Upper lobe of right lung (tissue), 1 donor: ENCODE measurements at places on chromosomes 3 and 15.
A peak's percentile ranks its signal among the peaks of the same experiment; 100 is the strongest.

DNA sequence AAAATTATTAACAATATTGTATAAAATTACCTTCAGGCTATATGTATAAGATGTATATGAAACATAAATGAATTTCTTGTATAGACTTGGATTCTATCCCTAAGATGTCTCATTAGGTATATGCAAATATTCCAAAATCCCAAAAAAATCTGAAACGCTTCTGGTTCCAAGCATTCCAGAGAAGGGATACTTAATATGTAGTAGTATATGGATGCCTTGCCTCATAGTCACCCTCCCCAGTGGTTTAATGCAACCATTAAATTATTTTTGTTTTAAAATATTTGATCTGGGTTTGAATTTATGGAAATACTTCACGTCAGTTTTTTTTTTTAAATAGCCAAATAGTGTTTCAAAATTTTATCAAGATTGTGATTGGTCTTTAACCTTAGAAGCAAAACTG lies 27.2 kb downstream of the PLCL2 start:
- H3K4me1 ChIP-seq, result peaks cover 11% of the 10 kb centered on the region
- no peak overlapping the region for H3K27ac ChIP-seq
- no peaks in the 10 kb centered on the region for H3K36me3 ChIP-seq
- H3K4me3 ChIP-seq, result no peak overlapping the region
- DNase-seq, result no peak

- no peak overlapping the region for H3K4me3 ChIP-seq
- no peaks in the 10 kb centered on the region for H3K4me1 ChIP-seq
- no peaks in the 10 kb centered on the region for H3K36me3 ChIP-seq
- no peak overlapping the region for H3K27ac ChIP-seq
- no peaks in the 10 kb centered on the region for H3K27me3 ChIP-seq
Observed at GRCh38 chr3:177580437-177580836, 383.2 kb upstream of the TBL1XR1 start.

DNA sequence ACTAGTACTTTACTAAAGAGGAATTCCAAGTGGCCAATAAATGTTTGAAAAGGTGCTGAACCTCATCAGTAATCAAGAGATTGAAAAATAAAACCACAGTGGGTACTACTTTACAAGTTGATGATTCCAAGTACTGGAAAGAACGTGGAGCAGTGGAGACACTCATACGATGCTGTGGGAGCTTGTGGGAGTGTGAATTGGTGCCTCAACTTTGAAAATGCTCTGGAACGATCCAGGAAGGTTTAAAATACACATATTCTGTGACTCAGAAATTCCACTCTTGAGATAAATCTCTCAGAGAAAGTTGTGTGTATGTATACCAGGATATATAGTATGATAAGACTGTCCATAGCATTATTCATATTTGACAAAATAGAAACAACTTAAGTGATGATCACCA lies 9.3 kb downstream of the LRCH3 start:
- H3K36me3 ChIP-seq, result no peaks in the 10 kb centered on the region
- no peaks in the 10 kb centered on the region for H3K27me3 ChIP-seq
- no peak overlapping the region for H3K27ac ChIP-seq
- no peak for DNase-seq

GRCh38 chr15:79849789-79850188 lies 47.0 kb downstream of the MTHFS start:
- no peak for DNase-seq
- H3K27ac ChIP-seq, result no peak overlapping the region
- no peak overlapping the region for H3K4me3 ChIP-seq
- H3K36me3 ChIP-seq, result peaks cover 7% of the 10 kb centered on the region

- H3K27me3 ChIP-seq, result no peaks in the 10 kb centered on the region
- peak overlapping the region; percentile 81 for H3K27ac ChIP-seq
- peak overlapping the region; percentile 74 for H3K4me3 ChIP-seq
- DNase-seq, result no peak
- H3K4me1 ChIP-seq, result peaks cover 50% of the 10 kb centered on the region
Observed at GRCh38 chr15:40325188-40325587, 1.7 kb downstream of the INAFM2 start.

DNA sequence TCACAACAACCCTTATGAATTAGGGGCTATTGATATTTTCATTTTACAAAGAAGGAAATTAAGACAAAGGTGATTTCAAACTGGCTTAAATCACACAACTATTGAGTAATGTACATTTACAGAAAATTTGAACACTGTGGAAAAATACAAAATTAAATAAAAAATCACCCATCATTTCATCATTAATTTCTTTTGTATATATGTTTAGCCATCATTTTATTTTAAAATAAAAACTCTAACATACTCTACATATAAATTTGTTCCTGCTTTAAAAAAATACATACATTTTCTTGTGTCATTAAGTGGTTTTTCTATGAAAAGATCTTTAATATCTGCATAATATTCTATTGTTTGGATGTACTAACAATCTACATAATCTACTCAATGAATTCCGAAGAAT lies 20.2 kb downstream of the CLDN11 start:
- no peak for DNase-seq
- no peaks in the 10 kb centered on the region for H3K4me1 ChIP-seq
- no peak overlapping the region for H3K4me3 ChIP-seq
- no peaks in the 10 kb centered on the region for H3K36me3 ChIP-seq
- H3K27me3 ChIP-seq, result no peaks in the 10 kb centered on the region

DNA sequence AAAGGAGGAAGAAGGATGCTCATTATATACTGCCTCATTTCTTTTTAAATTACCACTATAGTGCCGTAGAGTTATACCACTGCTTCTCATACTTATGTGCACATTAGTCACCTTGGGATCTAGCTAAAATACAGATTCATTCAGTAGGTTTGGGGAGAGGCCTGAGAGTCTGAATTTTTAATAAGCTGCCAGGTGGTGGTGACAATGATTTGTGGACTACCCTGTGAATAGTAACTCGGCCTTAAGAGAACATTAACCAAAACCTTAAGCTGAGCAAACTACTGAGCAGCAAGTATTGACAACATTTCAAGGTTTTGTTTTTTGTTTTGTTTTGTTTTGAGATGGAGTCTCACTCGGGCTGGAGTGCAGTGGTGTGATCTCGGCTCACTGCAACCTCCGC lies 19.8 kb downstream of the UBA5 start:
- no peak overlapping the region for H3K4me3 ChIP-seq
- no peaks in the 10 kb centered on the region for H3K27me3 ChIP-seq
- peaks cover 100% of the 10 kb centered on the region for H3K36me3 ChIP-seq
- no peaks in the 10 kb centered on the region for H3K4me1 ChIP-seq
- DNase-seq, result no peak

DNA sequence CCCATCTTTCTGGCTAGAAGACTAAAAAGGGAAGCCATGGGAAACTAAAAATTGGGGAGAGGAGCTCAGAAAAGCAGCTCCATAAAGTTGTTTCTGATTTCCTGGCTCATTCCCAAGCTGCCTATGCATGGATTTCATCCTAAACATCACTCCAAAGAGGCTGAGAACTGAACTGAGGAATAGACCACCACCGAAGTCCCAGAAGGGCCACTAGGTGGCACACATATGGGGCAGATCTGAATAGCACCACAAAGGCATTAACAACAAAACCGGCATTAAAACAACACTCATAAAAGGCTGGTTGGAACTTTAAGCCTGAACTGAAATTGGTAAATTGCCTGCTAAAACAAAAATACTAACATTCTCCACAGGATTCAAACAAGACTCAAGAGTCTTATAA lies 106.3 kb downstream of the PLD1 start:
- no peak overlapping the region for H3K27ac ChIP-seq
- no peaks in the 10 kb centered on the region for H3K27me3 ChIP-seq
- no peak overlapping the region for H3K4me3 ChIP-seq
- no peaks in the 10 kb centered on the region for H3K4me1 ChIP-seq
- no peak for DNase-seq
- H3K36me3 ChIP-seq, result no peaks in the 10 kb centered on the region

- H3K36me3 ChIP-seq, result peaks cover 50% of the 10 kb centered on the region
- peaks cover 65% of the 10 kb centered on the region for H3K4me1 ChIP-seq
- DNase-seq, result no peak
Observed at GRCh38 chr15:85706779-85707518, 87.8 kb downstream of the KLHL25 start.
